ENCODE measurements at places on chromosomes 3 and 15.

- H3K36me3 ChIP-seq, result no peaks in the 10 kb centered on the region
- DNase-seq, result no peak
- no peaks in the 10 kb centered on the region for H3K27me3 ChIP-seq
- no peaks in the 10 kb centered on the region for H3K4me1 ChIP-seq
These were observed 9.7 kb upstream of the RNF7 start for GRCh38 chr3:141728355-141728892.

DNA sequence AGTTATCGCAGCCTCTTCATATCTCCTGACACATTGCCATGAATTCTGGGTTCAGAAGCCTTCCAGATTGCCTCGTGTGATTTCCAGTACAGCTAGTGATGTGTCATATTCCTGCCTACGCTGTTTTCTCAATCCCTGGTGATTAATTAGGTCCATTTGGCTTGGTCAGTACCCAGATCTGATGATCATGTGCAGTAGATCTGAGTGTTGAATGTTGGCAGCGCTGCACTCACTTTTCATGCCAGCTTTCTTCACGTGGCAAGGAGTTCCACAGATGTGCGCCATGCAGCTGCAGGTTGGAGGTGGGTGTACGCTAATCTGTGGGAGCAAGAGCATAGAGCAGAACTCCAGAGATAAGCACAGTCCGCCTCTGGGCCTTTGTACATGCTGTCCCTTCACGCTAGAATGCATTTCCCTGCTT lies 86.9 kb upstream of the COL6A5 start:
- H3K4me1 ChIP-seq, result no peaks in the 10 kb centered on the region
- H3K4me3 ChIP-seq, result no peak overlapping the region
- H3K27me3 ChIP-seq, result no peaks in the 10 kb centered on the region
- no peaks in the 10 kb centered on the region for H3K36me3 ChIP-seq
- H3K27ac ChIP-seq, result no peak overlapping the region
- no peak for DNase-seq

- no peak overlapping the region for H3K4me3 ChIP-seq
- H3K4me1 ChIP-seq, result peaks cover 4% of the 10 kb centered on the region
- H3K27ac ChIP-seq, result no peak overlapping the region
- H3K27me3 ChIP-seq, result no peaks in the 10 kb centered on the region
- DNase-seq, result no peak
These were observed 52.5 kb downstream of the CYP11A1 start for GRCh38 chr15:74314795-74315438.

DNA sequence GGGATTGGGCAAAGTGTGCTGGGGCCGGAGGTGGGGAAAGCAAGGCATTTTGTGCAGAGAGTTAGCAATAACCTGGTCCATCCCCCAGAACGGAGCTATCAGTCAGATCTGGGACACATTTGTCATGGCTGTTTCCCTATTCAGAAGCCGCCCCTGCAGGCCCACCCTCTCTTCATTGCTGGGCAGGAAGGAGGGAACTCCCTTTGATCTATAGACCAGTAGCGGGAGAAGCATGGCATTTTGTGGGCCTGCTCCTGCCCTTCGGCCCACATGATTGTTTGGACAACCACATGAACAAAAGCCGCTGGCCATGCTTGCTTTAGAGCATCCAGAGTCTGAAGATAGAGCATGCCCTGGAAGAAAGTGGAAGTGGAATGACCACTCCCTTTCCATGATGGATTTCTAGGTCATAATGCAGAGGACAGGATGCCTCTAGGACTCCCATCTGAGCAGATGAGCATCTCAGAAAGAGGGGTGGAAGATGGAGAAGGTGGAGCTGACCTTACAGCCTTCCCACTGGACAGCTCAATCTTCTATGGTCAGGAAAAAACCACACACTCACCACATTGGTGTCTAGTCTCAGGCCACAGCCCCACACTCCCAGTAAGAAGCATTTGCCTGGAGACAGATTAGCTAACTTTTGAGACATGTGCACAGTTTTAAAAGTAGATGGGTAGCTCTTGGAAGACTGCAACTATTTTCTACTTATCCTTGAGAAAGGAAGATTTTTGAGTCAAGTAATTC lies 11.9 kb upstream of the LRTM1 start:
- no peaks in the 10 kb centered on the region for H3K4me1 ChIP-seq
- H3K36me3 ChIP-seq, result no peaks in the 10 kb centered on the region
- no peak overlapping the region for H3K27ac ChIP-seq
- DNase-seq, result no peak

- no peak overlapping the region for H3K27ac ChIP-seq
- DNase-seq, result no peak
- no peaks in the 10 kb centered on the region for H3K4me1 ChIP-seq
- H3K4me3 ChIP-seq, result no peak overlapping the region
These were observed 48.6 kb downstream of the SLC12A8 start for GRCh38 chr3:125163739-125164601.

GRCh38 chr3:189340680-189341460 lies 169.1 kb downstream of the TPRG1 start:
- no peak overlapping the region for H3K4me3 ChIP-seq
- no peaks in the 10 kb centered on the region for H3K4me1 ChIP-seq
- DNase-seq, result no peak

- no peaks in the 10 kb centered on the region for H3K4me1 ChIP-seq
- no peak overlapping the region for H3K4me3 ChIP-seq
- no peak overlapping the region for H3K27ac ChIP-seq
- peaks cover 27% of the 10 kb centered on the region for H3K36me3 ChIP-seq
- DNase-seq, result no peak
These were observed 8.8 kb downstream of the EIF2AK4 start for GRCh38 chr15:39942753-39943150.

DNA sequence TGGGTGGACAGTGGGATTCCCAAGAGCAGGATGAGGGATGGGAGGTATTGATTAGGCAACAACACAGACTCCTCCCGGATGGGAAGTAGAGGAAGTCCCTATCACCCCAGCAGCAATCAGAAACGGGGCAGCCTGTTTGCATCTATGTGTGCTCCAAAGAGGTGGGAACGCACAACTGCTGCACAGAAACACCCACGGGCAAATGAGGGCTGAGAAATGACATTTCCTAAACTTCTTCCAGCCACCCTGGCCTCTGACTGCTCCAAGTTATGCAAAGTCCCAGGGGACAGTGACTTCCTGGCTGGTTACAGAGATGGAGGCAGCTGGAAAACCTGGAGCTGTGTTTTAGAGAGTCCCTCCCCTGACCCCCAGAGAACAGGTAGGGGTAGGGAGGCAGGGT lies 42.6 kb downstream of the HCN4 start:
- no peaks in the 10 kb centered on the region for H3K27me3 ChIP-seq
- H3K4me1 ChIP-seq, result no peaks in the 10 kb centered on the region
- no peak overlapping the region for H3K4me3 ChIP-seq
- no peak for DNase-seq

DNA sequence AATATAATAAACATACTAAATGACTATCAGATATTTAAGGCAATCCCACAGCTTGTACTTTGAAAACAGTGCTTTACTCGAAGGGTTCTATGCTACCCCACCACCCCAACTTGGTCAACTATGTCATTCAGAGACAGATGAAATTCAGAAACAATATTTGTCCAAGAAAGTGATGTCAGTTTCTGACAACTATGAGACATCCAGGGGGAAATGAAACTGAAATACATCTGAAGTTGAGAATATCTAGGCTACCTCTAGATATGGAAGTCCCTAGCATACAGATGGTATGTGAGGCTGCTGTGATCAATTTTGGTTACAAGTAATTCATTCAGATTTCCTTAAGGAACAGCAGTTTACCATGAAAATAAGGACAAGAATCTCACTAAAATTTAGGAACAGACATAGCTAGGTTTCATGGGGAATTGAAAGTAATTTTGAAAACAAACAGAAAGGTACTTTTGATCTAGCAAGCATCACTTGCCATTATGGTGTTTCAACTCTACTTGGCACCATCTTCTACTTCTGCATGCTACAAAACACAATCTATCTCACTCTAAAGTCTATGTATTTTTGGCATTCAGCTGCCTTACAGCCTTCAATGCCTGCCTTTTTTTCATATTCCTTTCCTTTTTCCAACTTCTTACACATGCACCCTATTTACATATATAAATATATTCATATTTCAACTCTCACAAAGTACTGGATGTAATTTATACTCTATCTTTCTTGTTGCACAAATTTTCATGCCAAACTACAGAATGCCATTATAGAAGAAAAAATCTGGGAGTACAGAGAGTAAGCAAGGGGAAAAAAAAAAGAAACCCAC lies 21.7 kb downstream of the ATG3 start:
- H3K27ac ChIP-seq, result no peak overlapping the region
- H3K4me1 ChIP-seq, result no peaks in the 10 kb centered on the region
- H3K4me3 ChIP-seq, result no peak overlapping the region
- H3K27me3 ChIP-seq, result no peaks in the 10 kb centered on the region
- DNase-seq, result no peak

DNA sequence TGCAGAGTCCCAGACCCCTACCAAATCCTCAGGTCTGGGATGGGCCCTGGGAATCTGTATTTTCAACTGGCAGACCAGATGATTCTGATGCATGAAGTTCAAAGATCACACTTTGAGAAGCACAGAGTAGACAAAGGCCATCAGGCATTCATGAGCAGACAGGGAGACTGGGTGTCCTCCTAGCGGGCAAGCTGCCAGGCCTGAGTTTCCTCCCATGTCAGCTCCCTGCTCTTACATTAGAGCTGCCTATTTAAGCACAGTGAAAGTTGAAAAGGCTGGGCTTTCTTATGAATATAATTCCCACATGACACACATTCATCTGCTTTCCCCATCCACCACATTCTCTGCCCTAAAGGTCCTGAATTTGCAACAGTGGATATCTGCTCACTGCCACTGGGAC lies 14.0 kb downstream of the CAPN3 start:
- H3K27ac ChIP-seq, result no peak overlapping the region
- no peak overlapping the region for H3K4me3 ChIP-seq
- no peaks in the 10 kb centered on the region for H3K27me3 ChIP-seq
- H3K4me1 ChIP-seq, result no peaks in the 10 kb centered on the region
- no peaks in the 10 kb centered on the region for H3K36me3 ChIP-seq

DNA sequence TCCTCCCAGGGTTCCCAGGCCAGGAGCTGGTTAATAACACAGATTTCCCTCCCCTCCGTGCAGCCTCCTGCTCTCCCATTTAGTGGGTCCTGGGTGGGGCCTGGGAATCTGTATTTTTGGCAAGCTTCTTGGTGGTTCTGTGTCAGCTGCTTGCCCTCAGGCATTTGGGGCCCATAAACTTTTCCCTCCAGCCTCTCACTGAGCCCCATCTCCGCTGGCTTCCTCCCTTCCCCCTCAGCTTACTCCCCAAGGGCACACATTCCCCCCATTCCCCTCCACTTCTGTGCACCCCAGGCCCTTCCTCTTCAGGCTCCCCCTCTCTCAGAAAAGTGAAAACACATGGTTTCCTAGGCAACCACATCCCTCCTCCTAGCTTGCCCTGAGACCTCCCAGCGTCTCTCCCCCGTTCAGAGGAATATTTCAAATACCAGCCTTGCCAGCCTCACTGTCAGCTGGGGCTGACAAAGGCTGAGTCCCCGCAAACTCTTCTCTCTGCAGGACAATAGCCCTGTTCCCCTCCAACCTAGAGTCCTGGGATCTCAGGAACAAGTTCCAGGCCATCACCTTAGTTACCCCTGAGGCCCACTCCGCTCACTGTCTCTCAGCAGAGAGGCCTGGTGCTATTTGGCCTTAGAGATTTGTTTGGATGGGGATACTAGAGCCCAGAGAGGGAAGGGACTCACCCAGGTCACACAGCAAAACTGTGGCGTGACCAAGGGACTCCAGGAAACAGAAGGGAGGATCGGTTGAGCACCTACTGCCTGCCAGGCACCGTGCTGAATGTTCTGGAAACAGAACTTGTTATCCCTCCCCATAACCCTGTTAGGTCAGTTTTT lies 44.6 kb upstream of the SMAD6 start:
- H3K4me3 ChIP-seq, result no peak overlapping the region
- H3K27ac ChIP-seq, result no peak overlapping the region
- no peaks in the 10 kb centered on the region for H3K27me3 ChIP-seq
- H3K4me1 ChIP-seq, result no peaks in the 10 kb centered on the region
- no peaks in the 10 kb centered on the region for H3K36me3 ChIP-seq
- no peak for DNase-seq

GRCh38 chr15:96316953-96317629 lies 13.4 kb upstream of the NR2F2 start:
- H3K27me3 ChIP-seq, result peaks cover 7% of the 10 kb centered on the region
- no peak for DNase-seq
- H3K36me3 ChIP-seq, result no peaks in the 10 kb centered on the region
- no peak overlapping the region for H3K27ac ChIP-seq
- no peaks in the 10 kb centered on the region for H3K4me1 ChIP-seq
- no peak overlapping the region for H3K4me3 ChIP-seq

DNA sequence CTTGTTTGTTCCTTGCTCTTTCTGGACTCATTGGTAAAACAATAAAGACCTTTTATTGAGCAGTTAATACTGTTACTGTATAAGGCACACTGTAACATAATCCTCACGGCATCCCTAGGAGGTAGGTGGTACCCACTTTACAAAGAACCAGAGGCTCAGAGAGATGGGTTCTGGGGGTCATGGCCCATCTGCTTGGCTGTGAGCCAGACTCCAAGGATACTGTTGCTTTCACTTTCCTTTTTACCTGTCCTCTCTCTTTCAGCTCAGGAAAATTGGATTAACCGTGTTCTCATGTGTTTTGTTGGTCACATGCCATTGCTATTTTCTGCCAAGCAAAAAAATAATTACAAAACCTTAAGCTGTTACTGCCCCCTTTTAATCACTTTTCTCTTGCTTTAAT lies 34.8 kb upstream of the FILIP1L start:
- no peaks in the 10 kb centered on the region for H3K27me3 ChIP-seq
- H3K4me3 ChIP-seq, result no peak overlapping the region
- DNase-seq, result no peak
- H3K36me3 ChIP-seq, result peaks cover 12% of the 10 kb centered on the region

- no peak overlapping the region for H3K27ac ChIP-seq
- DNase-seq, result no peak
- H3K27me3 ChIP-seq, result no peaks in the 10 kb centered on the region
These were observed 71.0 kb downstream of the FOXP1 start for GRCh38 chr3:71512544-71512943.

DNA sequence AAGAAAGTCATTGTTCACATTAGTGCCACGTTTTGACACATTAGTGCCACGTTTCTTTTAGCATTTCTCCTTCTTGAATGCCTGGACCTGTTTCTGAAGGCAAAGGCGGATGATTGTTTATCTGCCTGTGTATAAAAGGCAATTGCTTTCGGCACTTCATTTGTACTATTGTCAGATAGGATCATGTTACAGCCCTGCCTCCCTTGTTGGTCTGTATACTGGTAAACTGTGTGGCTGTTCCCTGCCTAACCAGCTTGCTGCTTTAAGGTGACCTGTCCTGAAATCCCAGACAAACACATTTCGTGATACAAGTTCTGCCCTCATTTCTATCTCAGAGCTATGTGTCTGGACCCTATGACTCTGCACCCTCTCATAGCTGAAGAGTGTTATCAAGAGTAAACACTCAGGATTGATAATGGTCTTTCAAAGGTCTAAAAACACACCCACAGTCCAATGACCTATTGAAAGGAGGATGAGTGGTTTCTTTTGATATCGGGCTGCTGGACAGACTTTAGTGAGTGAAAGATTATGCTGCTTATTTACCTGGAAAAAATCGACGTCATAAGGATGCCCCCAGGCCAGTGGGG lies 276.3 kb upstream of the MCTP2 start:
- no peaks in the 10 kb centered on the region for H3K36me3 ChIP-seq
- H3K4me3 ChIP-seq, result no peak overlapping the region
- no peaks in the 10 kb centered on the region for H3K4me1 ChIP-seq
- no peak for DNase-seq
- H3K27me3 ChIP-seq, result no peaks in the 10 kb centered on the region
- no peak overlapping the region for H3K27ac ChIP-seq

- no peak overlapping the region for H3K4me3 ChIP-seq
- H3K27ac ChIP-seq, result peak overlapping the region; percentile 4
- H3K36me3 ChIP-seq, result peaks cover 4% of the 10 kb centered on the region
- no peak for DNase-seq
- H3K4me1 ChIP-seq, result peaks cover 23% of the 10 kb centered on the region
- H3K27me3 ChIP-seq, result no peaks in the 10 kb centered on the region
These were observed 61.3 kb downstream of the SMAD3 start for GRCh38 chr15:67126551-67127330.
